ENCODE measurements at places on chromosomes 16 and 17. TPM values are rescaled to one million over a fixed set of nuclear protein-coding genes. Genes with fewer than 3 reads are reported as not detected.

DNA sequence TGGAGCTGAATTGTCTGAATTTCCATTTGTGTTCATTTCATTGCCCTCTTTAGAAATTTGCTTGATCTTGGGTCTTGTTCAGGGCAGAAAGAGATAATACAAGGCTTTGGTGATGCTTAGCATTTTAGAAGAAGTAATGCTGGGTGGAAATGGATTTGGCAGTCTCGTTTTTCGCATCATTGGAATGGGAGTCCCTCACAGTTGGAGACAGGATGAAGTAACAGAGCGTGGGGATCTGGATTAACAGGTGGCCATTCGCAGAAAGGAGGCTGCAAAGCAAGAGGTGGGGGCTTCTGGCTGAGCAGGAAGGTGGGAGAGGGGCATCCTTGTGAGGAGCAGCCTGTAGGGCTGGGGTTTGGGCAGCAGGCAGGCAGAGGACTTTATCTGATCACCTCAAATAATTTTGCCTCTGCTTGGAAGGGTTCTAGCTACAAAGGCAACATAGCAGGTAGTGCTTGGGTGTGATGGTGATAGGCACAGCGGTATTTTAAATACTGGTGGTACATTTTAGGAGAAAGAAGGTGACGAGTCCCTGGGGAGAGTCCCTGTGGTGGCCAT, 17.0 kb downstream of the KSR1 start:
- no peak for DNase-seq

GRCh38 chr16:50509521-50510341, 38.5 kb upstream of the NKD1 start:
- no peak for DNase-seq

- no peak for DNase-seq
Measured at GRCh38 chr17:511833-512251, 159.2 kb upstream of the RPH3AL start.

GRCh38 chr17:41717408-41718286, 5.5 kb downstream of the GAST start:
- DNase-seq: no peak

HEATR9 gene
- total RNA-seq: not detected

Data from pulmonary artery endothelial cell (primary cell).